ENCODE measurements at places on chromosomes 6 and 20.

DNA sequence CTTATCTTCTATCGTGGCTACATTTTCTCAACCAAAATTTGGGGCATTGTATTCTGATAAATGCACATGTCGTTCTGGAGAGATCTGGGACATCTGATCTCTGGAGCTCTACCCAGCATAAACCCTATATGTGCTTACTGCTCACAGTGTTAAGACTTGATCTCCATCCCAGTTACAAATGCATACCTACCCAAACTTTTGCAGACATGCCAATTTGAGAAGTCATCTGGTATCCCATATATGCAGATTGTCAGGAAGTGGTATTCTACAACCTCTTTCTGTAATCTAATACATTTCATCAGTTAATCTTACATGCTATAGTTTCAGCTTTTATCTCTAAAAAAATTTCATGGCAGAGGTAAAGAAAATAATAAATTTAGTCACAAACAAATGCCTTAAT, 11.2 kb downstream of the BAG2 start:
- no peak for DNase-seq

DNA sequence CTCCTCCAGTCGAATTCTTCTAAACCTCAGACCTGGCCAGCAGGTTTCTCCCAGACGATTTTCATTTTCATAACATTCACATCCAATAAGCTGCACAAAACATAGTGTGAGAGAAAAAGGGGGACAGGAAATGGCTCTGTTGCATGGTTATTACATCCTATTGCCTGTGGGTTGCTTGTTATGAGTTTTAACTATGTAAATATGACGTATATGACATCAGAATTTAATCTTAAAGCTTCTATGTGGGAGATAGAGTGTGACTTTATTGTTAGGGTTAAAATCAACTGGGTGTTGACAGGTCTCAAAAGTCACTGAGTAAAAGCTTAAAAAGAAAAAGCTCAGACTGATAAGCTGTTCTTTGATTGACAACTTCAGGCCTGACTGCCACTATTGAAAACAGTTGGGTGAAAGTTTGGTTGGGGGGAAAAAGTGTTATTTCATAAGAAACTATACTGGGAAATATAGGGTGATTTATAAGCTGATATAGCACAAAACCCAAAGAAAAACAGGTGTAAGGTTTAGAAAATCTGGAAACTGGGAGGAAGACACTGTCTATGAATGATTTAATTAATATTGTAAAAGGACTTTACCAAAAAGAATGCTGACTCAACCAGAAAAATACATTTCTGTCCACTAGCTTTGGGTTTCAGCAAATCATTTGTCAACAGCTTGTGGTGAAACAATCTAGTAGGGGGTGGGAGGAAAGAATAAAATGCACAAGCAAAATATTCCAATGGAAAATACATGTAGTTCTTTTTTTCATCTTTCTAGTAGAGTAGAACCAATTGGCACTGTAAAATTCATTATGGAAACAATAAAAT, 134.1 kb upstream of the CEP162 start:
- peak; percentile 10 for DNase-seq

DNA sequence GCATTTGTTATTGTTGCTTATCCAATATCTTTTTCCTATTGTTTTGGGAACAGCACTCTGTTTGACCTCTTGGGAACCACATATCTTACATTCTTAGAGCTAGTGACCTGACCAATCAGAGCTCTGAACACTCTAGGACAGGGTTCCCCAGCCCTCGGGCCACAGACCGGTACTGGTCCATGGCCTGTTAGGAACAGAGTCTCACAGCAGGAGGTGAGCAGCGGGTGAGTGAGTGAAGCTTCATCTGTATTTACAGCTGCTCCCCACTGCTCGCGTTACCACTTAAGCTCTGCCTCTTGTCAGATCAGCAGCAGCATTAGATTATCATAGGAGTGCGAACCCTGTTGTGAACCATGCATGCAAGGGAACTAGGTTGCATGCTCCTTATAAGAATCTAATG, 226.0 kb upstream of the TSHZ2 start:
- DNase-seq = no peak

DNA sequence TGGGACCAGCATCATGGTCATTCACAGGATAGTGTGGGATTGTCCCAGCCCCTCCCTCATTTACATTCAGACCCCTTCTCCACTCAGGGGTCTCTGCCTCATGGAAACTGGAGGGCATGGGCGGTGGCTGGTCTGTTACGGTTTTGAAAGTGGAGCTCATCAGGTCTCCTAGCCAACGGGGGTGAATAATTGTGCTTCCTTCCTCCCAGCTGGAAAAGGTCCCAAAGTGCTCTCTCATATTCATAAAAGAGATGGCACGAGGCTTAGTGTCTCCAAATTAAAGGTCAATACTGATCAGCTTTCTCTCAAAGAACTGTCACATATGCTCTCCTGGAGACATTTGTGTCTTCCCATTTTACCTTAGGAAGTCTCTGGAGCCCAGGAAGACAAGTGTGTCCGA, 19.9 kb downstream of the JARID2 start:
- no peak for DNase-seq

DNA sequence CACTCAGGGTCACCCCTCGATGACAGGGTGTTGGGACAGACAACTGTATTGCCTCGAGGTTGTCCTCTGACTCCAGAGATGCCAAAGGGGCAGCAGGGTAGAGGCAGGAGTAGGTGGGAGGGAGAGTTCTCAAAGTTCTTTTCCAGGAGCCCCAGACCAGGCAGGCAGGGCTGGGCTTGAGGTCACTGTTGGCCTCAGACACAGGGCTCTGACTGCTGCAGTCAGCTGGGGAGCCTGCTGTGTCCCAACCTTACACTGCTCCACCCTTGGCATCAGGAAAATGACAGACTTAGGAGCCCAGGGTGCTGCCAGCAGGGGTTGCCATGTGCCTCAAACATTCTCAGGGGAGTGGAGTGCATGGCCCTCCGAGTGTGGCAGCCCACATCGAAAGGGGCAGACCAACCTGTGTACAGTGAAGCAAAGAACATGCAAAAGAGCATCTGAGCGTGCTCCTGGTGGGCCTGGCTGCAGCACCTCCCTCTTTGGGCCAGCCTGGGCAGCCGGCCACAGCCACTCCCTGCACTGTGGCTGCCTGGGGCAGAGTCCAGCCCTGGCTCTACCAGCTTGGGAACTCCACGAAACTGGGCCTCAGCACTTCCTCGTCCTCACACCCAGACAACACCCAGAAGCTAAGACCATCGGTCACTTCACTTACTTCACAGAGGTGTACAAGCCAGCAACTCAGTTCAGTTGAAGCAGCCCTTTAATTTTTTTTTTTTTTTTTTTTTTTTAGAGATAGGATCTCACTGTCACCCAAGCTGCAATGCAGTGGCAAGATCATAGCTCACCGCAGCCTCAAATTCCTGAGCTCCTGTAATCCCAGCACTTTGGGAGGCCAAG, 24.0 kb downstream of the C6orf132 start:
- DNase-seq = no peak

GRCh38 chr20:50911716-50912115, 19.5 kb downstream of the ADNP start:
- DNase-seq = no peak

GRCh38 chr6:116969211-116969863, 92.3 kb downstream of the RFX6 start:
- DNase-seq = peak; percentile 31

GRCh38 chr6:124974771-124975377, 12.6 kb downstream of the RNF217 start:
- DNase-seq = no peak

- DNase-seq = peak; percentile 33
These were observed 43.1 kb upstream of the JAG1 start for GRCh38 chr20:10716855-10717254.

DNA sequence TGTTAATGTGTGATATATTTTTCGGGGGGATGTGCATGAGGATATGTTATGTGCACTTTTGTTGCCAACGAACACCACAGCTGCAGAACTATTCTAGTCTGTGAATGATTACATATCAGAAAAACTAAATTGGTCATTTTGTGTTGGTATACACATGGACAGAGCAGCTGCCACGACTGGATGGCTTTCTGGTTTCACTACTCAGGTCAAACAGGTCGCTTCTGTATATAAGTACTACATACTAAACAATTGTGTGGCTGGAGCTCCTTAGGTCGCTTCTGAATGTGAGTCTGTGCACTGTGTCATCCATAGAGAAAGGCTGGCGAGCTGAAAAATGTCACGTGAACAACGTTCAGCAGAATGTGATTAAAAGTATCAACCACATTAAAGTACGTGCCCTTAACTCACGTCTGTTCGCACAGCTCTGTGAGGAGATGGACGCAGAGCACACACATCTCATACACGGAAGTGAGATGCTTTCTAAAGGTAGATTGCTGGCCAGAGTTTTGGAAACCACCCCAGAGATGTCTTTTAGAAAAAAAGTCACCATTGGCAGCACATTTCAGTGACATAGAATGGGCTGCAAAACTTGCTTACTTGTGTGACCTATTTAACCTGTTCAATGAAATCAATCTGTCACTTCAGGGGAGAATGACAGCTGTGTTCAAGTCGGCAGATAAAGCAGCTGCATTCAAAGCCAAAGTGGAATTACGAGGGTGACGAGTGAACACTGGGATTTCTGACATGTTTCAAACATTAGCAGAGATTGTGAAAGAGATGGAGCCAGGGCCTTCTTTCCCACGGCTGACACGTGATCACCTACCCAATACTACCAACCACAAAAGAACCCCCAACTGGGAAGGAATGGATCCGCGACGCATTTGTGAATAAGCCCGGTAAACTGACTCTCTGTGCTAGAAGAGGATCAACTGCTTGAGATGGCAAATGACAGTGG, 176.6 kb downstream of the PDE10A start:
- DNase-seq = no peak

GRCh38 chr20:51766994-51767866, 960 bp downstream of the ATP9A start:
- DNase-seq = peak; percentile 57

DNA sequence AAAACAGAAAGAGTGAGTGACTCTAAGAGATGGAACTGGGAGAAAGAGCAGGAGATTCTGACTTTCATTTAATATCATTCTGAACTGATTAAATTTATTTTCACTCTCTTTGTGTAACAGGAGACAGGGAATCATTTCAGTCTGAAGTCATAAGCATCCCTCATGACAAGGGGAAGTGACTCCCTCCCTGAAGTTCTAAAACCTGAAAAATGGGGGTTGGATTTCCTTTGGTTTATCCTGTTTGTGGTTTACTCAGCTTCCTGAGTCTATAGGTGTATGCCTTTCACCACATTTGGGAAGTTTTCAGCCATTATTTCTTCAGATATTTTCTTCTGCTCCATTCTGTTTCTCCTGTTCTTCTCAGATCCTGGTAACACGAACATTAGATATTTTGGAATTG, 3.4 kb upstream of the FKBP1A start:
- DNase-seq = no peak

DNA sequence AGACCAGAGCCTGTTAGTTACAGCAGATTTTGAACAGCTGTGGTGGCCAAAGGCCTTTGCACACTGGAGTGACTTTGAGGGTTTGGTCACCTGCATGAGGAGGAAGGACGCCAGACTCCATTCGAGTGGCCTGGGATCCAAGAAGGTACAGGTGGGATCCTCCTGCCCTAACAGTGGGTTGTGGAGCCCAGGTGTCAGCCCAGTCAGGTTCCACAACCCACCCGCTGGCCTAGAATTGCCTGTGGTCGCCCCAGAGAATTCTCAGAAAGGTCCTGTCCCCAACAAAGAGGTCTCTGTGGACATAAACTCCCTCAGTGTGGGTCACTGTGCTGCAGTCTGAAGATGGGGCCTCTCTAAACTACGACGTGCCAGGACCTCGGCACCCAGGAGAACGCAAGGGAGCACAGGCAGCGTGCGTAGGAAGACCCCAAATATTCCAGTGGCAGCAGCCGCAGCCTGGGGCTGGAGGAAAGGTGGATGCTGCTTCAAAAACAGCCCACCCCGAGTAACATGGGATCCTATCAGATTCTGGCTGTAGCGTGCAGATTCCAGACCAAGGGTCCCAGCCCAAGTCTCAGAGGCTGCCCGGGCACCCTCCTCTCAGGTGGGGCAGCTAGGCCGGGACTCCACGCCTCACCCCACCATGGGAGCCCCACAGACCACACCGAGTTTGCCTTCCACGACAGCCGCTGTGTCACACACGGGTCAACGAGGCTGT, 16.0 kb downstream of the ACSS1 start:
- no peak for DNase-seq

DNA sequence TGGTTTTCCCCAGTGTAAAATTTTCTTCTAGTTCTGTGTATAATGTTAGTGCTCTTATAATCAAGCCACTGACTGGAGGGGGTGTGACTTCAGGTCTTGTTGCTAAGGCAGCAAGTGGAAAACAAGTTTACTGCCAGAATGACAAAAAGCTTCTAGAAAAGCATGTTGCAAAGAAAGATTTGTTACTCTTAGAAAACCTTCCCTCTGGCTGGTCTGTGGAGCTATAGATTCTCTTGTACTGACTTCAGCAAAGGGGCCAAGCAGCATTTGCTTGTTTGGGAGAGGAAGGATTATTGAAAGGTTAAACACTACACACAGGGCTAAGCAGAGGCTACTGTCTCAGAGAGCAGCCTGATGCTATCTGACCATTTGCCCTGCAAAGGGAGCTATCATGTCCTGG, 288.8 kb downstream of the BTBD9 start:
- DNase-seq = peak; percentile 80

DNA sequence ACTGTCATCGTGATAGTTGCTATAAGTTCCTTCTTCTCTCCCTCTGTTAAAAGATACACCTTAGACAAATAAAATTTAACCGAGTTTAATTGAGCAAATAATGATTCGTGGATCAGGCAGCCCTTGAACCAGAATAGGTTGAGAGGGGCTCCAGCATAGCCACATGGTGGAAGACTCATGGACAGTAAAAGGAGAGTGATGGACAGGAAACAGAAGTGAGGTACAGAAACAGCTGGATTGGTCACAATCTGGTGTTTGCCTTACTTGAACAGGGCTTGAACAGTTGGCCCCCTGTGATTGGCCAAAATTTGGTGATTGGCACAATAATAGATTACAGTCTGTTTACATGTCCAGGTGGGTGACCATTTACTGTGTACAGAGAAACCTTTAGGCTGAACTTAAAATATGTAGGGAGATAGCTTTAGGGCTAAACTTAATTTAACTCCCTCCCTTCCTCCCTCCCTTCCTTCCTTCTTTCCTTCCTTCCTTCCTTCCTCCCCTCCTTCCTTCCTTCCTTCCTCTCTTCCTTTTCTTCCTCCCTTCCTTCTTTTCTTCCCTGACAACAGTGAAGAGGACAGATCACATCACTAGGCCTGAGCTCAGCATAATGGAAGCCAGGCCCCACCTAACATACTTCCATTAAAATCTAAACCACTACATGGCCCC, 531.8 kb upstream of the JARID2 start:
- DNase-seq = no peak

- peak; percentile 43 for DNase-seq
These were observed 109.4 kb downstream of the TBXT start for GRCh38 chr6:166058064-166058739.

- DNase-seq = no peak
These were observed 41.1 kb upstream of the SPACA1 start for GRCh38 chr6:88006557-88006956.

DNA sequence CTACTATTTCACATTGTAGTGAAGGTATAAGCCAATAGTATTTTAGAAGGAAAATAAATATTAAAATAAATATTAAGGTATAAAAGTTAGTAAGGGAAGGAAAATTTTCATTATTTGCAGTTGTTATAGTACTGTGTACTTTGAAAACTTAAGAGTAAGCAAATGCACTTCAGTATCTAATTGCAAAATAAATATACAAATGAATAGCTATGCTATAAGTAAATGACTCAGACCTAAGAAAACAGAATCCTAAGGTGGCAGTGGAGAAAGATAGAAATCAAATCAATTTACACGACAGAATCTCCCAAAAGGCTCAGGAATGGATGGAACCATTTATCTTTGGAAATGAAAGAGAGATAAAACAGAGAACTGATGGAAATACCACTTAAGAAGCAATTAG, 24.7 kb upstream of the UBR2 start:
- no peak for DNase-seq
